ENCODE measurements at places on chromosomes 12 and 14.

GRCh38 chr12:22256605-22257004 lies 77.9 kb downstream of the ST8SIA1 start:
- DNase-seq = no peak

GRCh38 chr12:132190012-132190755 lies 45.9 kb downstream of the NOC4L start:
- no peak for DNase-seq

DNA sequence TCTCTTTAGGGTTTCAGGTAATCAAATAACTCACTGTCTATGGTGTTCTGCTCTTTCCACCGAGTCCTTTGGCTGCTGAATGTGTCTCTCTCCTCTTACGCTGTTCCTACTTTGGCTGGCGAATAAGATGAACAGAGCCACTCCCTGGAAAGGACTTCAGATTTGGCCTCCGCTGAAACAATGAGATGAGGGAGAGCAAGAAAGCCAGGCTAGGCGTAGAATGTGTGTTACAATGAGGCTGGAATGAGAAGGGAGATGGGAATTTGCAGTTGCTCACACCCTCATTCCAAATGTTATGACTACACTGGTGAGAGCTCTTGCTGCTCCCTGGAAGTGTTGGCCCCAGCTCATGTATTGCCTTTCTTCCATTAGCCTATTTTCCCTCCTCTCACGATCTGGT lies at the start of gene MFAP5:
TSS of gene MFAP5 (minus strand) at position 234 of the 400 bp plus-strand sequence. CDS start 722 bp downstream, outside the sequence.
- DNase-seq = no peak

GRCh38 chr12:97452839-97453238 lies 9.8 kb upstream of the RMST start:
- DNase-seq = no peak

- DNase-seq = no peak
Observed at GRCh38 chr14:69237142-69237541, 22.8 kb upstream of the GALNT16 start.

GRCh38 chr12:73531752-73532151 lies 1005.9 kb upstream of the ATXN7L3B start:
- no peak for DNase-seq

GRCh38 chr12:119710374-119710964 lies 42.5 kb downstream of the PRKAB1 start:
- DNase-seq = no peak

- DNase-seq = no peak
Observed at GRCh38 chr12:78192979-78193378, 362.3 kb downstream of the NAV3 start.

DNA sequence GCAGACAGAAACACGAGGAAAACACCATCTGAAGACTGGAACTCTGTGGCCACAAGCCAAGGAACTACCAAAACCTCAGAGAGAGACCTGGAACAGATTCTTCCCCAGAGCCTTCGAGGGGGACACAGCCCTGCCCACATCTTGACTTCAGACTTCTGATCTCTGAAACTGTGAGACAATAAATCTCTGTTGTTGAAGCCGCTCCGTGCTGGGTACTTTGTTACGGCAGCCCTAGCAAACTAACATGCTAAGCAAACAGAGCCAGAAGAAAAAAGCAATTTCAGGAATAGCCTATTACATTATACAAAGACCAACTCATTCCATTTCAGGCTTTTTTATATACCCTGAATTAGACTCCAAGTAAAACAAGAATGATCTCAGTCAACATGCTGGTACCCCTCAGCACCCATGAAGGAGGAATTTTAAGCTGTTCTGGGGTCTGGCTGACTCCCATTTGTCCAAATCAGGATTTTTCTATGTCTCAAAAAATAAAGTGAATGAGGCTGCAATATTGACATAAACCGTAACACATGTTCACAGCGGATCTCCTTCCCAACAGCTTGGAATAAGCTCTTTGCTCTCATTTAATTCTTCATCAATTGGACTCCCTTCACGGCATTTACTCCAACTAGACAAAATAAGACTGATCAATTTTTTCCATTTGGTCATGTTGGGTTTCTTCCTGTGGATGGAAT lies 190.1 kb downstream of the FOXN3 start:
- no peak for DNase-seq

DNA sequence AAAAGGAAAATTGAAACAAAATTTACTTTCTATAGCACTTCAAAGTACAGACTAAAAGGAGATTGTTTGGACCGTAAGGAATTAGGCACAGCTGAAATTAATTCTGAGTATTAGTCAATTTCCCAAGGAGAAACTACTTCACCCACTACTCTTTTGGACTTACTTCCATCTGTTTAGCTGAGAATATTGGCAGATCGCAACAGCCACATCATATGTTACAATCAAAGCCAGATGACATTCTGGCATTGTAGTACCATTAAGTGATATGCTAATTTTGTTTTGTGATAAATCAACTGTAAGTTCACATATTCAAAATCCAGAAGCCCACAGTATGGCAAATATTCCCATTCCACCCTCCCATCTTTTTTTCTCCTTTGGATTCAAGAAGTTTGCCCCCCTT lies 47.1 kb upstream of the ANKS1B start:
- no peak for DNase-seq

GRCh38 chr12:103687253-103687652 lies 100.2 kb downstream of the STAB2 start:
- DNase-seq = no peak

GRCh38 chr12:49964849-49965624 lies 3.4 kb downstream of the AQP5 start:
- DNase-seq = no peak

- peak; percentile 86 for DNase-seq
Observed at GRCh38 chr14:23302290-23303225, at the start of gene PPP1R3E. Gene PPP1R3E (minus strand): TSS chr14:23302859. CDS start chr14:23302576, 283 bp downstream.

DNA sequence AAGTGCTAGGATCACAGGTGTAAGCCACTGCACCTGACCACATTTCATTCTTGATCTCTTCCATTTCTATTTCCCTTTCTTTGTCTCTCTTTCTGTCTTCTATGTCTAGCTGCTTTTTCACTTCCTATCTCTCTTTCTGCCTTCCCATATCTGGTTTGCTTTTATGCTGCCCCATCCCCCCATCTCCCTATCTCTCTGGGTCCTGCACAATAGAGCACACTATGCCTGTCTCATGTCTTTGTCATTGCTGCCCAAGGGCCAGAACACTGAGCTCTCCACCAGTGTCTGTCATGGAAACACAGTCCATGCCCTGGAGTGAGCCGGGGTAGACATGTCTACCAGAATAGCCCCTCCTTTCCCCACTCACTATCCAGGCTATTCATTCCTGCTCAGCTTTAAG lies 12.3 kb upstream of the RARG start:
- no peak for DNase-seq

- no peak for DNase-seq
Observed at GRCh38 chr14:99865408-99865807, 72.2 kb downstream of the EML1 start.

DNA sequence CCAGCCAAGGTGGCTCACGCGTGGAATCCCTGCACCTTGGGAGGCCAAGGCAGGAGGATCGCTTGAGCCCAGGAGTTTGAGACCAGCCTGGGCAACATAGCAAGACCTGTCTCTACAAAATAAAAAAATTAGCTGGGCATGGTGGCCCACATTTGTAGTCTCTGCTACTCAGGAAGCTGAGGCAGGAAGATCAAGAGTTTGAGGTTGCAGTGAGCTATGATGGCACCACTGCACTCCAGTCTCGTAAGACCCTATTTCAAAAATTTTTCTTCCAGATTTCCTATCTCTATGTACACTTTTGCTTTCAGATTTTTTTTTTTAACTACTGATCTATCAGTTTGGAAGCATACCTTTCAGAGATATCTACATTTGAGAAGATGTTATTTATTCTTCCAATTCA lies 15.3 kb downstream of the SNX6 start:
- DNase-seq = no peak

- DNase-seq = peak; percentile 38
Observed at GRCh38 chr14:24481622-24482324, 26.3 kb downstream of the CMA1 start.

DNA sequence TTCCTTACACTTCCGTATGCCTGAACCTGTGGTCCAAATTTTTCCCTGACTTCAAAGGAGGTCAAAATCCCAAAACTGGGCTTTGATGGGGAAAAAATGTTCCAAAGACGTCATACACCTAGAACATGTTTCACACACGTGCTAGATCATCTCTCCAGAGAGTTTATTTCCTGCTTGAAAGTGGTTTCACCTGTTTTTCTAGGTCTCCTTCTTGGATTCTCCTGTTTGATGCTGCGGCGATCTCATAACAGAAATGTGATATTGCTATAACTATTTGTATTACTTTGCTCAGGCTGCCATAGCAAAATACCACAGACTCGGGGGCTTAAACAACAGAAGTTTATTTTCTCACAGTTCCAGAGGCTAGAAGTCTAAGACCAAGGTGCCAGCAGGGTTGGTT lies 19.7 kb upstream of the TMCC3 start:
- DNase-seq = no peak

All from CD4-positive, alpha-beta memory T cell (primary cell).